ENCODE measurements at places on chromosomes 7 and 10.

DNA sequence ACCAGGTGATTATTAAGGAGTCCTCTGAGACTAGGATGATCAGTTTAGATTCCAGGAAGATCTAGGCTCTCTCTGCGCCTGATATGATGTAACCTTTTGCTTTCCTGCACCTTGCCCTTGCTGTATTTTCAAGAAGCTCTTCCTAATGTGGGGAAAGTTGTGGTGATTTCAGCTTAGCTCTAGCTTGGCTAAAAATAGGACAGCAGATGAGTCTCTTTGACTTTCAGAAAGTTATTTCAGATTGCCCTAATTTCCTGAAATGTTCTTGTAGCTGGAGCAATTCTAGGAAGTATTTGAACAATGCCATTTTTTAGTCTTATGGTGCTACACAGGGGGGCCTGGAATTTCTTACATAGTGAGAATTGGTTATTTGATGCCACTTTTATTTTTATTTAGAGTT lies 3.8 kb downstream of the LCOR start:
- DNase-seq, result no peak

- DNase-seq, result no peak
Measured at GRCh38 chr10:21943633-21944265, 59.8 kb downstream of the DNAJC1 start.

DNA sequence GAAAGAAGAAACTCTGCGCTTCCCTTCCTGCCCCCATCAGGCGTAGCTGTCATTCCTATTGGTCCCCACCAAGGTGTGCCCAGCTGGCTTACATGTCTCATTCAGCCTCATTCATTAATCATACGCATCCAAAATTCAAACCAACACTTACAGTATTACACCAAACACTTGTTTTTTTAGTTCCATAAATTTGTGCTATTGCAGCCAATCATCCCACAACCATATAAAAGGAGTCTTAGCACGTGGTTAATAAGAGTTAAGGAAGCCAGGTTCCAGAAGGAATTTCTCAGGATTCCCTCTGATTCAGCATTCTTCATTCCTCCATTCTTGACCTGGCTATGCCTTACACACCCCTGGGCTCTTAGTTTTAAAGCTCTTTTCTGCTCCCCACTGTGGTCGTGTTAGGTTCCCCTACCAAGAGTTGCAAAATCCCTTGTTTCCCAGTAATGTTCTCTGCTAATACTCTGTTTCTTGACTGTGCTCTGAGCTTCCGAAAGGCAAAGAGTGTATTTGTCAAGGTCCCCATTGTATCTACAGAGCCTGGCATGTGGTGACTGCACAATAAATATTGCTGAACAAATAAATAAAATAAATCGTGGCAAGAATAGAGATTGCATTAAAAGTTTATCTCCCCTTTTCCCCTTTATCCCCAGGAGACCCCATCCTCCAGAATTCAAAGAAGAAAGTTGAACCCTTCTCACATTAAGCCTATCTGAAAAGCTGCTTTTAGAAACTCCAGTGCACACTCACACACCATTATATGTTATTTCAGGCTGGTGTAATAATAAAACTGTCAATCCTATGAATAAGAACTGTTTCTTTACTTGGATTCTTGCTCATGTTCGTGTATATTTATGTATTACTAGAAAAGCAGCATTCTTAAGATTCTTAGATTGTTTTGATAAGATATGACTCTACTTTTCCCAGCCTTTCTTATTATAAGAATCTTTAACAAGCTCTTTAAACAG lies 514.4 kb downstream of the INHBA start:
- DNase-seq, result no peak

- DNase-seq, result peak; percentile 97
Measured at GRCh38 chr10:75230600-75231038, 5.1 kb downstream of the COMTD1 start.

GRCh38 chr7:106281585-106282318 lies 3.0 kb downstream of the NAMPT start:
- DNase-seq, result no peak

DNA sequence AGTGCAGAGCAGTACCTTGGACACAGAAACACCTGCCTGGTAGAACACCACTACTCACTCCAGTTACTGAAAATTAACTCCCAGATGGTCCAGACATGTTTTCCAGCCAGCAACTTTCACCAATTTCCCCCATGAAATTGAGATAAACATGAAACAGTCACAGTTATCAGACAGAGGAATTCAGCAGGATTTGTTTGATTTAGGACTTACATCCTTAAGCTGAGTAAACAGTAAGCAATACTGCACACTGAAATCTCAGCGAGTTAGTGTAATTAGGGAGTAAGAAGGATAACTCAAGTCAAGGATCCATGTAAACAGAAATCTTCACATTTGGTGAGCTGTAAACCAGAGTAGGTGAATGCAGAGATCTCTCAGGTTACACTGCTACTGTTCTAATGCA lies 353.5 kb downstream of the ELMO1 start:
- no peak for DNase-seq

GRCh38 chr10:116909307-116909706 lies 60.0 kb downstream of the ENO4 start:
- DNase-seq, result no peak

- no peak for DNase-seq
Measured at GRCh38 chr7:75985009-75985517, 9.3 kb downstream of the TMEM120A start.

- DNase-seq, result no peak
Measured at GRCh38 chr7:3067606-3068380, 24.1 kb upstream of the CARD11 start.

- DNase-seq, result no peak
Measured at GRCh38 chr10:18719811-18720210, 60.6 kb downstream of the ARL5B start.

DNA sequence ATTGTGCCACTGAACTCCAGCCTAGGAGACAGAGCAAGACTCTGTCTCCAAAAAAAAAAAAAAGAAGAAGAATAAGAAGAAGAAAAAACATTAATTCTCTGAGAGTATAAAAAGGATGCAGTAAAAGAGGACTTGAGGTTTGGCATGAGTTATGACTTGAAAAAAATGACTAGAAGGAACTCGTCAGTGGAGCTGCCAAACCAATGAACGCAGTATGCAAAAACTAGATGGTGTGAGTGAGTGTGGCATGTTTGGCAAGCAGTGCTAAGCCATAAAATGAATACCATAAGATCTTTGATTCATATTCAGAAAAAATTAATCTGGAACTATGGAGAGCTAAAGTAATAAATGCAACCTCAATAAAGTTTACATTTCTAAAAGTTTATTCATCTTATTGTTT lies 68.6 kb upstream of the MEOX2 start:
- no peak for DNase-seq

DNA sequence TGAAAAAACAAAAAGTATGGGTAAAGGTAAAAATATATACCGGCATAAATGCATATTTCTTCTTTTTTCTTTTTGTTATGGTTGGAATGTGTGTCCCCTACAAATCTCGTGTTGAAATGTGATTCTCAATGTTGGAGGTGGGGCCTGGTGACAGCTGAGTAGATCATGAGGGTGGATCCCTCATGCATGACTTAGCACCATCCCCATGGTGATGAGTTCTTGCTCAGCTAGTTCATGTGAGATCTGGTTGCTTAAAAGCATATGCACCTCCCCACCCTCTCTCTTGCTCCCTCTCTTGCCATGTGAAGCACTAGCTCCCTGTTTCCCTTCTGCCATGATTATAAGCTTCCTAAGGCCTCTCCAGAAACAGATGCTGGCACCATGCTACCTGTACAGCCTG lies 93.3 kb downstream of the HYCC1 start:
- DNase-seq, result no peak

DNA sequence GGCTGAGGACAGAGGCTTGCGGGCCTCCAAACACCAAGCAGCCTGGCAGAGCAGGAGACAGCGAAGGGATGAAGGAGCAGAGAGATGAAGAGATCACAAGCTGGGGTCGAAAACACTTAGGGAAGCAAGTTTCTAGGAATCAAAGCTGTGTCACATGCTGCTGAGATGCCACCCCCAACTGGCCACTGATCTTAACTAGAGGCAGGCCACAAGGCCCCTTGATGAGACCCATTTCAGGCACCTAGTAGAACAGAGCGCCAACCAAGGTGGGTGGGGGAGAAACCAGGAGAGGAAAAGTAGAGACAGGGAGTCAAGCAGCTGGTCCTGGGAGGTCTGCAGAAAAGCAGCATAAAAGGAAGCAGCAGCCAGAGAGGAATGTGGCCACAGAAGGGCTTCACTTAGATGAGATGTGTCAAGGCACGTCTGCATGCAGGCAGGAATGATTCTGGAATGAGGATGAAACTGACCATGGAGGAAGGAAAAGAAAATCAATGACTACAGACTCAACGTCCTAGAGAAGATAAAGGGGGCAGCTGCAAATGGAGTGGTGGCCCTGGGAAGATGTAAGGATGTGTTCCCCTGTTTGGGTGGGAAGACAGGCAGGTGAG lies 85.0 kb upstream of the DDC start:
- DNase-seq, result no peak

GRCh38 chr7:158771213-158771834 lies 58.0 kb downstream of the ESYT2 start:
- DNase-seq, result no peak

- DNase-seq, result no peak
Measured at GRCh38 chr7:96233084-96233483, 88.8 kb downstream of the SLC25A13 start.

DNA sequence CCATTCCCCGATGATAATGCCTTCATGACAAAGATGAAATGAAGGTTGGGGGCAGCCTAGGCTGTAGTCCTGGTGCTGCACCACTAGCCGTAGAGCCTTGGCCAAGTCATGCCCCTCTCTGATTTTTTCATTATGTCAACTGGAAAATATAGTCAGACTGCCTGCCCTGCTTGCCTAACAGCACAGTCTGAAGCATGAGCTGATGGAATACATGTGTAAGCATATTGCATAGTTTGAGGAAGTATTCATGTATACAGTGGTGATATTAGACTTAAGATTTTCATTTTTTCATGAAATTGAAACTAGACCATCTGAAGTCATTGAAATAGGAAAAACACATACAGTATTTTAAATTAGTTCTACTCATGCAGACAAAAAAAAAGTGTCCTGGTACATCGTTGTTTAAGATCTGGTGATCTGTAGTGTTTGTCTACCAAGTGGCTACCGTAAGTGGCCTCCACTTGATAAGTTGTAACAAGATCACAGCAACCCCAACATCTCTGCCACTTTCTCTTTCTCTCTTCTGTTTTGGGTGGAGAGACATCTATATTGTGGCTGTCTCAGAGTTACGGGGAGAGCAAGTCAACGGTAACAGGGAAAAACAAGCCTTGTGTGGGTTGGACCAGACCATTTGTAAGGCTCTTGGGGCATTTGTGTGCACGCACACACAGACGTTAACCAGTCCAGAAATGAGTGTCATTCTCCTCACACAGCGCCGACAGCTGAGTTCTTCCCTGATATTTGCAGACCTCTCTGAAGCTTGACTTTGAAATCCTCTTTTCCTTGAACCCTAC lies 716.6 kb upstream of the GALNT17 start:
- DNase-seq, result no peak

- DNase-seq, result no peak
Measured at GRCh38 chr7:131530137-131530536, 26.3 kb downstream of the PODXL start.

- DNase-seq, result peak; percentile 5
Measured at GRCh38 chr7:44712012-44712411, 36.6 kb upstream of the ZMIZ2 start.

GRCh38 chr7:105487579-105488571 lies 34.2 kb downstream of the PUS7 start:
- peak; percentile 46 for DNase-seq

GRCh38 chr7:16710651-16711050 lies 42.9 kb upstream of the TSPAN13 start:
- DNase-seq, result no peak

DNA sequence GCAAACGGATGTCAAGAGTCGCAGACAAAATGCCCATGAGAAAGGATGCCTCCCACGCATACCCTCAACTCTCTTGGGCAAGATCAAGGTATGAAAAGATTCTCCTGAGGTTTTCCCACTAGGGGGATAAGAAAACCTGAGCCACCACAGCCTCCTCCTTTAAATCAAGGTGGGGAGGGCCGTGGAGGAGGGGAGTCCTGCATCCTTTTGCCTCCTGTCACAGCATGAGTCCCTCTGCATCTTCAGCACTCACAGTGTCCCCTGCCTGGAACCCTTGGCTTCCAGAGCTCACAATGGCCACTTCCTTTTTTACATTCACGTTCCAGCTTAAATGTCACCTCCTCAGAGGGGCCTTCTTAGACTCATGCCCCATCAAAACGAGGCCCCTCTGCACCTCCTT lies 207.6 kb downstream of the GLI3 start:
- DNase-seq, result no peak

DNA sequence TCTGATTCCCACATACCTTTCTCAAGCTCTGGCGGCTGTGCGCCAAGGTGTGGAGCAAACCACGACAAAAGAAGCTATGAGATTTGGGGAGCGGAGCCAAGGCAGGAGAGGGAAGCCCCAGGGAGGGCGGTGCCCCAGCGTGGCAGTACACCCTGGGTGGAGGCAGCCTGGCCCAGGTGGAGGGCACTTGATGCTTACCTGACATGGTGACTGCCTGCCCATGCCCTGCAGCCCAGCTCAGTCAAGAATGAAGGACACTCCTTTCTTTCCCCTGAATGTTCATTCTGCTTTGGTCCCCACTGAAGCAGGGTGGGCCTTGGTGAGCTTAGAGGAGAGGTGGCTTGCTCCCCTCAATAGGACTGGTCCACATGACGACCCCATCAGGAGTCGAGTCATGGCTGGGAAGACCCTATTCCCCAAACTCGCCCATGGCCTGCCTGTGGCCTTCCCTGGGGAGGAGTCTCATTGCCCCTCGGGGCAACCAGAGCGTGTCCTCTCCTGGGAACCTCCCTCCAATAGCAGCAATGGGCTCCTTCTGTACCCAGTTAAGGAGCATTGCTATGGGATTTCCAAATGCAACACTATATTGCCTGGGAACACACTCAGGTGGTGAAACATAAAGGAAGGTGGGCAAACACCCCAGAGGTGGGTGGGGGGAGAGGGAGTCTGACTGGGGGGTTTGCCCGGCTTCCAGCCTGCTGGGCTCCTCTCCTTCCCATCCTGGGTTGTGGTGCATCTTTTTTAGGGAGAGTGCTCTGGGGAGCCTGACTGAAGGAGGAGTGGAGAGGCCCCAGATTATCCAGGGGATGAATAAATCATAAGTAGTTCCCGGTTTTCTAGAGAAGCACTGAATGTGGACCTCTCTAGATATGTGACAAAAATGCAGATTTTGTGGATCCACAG lies 22.7 kb downstream of the RAMP3 start:
- no peak for DNase-seq

DNA sequence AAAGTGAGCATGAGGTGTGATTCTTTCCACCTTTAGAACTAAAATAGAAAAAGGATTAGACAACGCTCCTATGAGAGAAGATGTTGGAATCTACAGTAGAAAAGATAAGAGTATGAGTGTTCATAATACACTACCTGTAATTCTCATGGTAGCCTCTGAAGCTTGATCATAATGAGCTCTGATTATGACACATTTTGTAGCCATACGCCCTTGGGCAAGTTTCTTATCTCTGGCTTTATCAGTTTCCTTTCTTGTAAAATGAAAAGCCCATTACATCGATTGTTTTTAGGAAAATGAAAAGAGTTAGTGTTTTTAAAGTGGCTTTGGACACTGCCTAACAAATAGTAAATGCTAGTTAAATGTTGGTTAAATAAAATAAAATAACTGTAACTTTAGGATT lies 22.4 kb upstream of the PRSS58 start:
- DNase-seq, result no peak

Measured in CD4-positive, alpha-beta T cell treated with Interleukin-17A for 1 hour (primary cell).